ENCODE measurements at places on chromosomes 2 and 18. TPM values are rescaled to one million over a fixed set of nuclear protein-coding genes. Genes with fewer than 3 reads are reported as not detected.

The RGPD3 gene
- total RNA-seq: under 0.01 TPM

The DYSF gene
- total RNA-seq: 0.20 TPM

The ALPI gene
- not detected for total RNA-seq

The CDH7 gene
- total RNA-seq: not detected

The RAX gene
- total RNA-seq: not detected

The SLC5A7 gene
- not detected for total RNA-seq

The HOXD10 gene
- 2.7 TPM for total RNA-seq

The CD207 gene
- total RNA-seq: not detected

The FBXO48 gene
- total RNA-seq: 0.37 TPM

The ITPRID2 gene
- total RNA-seq: 86.0 TPM

The GALR1 gene
- not detected for total RNA-seq
